Astrocyte (in vitro differentiated cells and primary cell): ENCODE measurements at places on chromosomes 6 and 20. TPM values are rescaled to one million over a fixed set of nuclear protein-coding genes. Genes with fewer than 3 reads are reported as not detected.

The VSX1 gene
- not detected in 2 replicates for total RNA-seq

The AARS2 gene
- total RNA-seq: 10.9 and 12.3 TPM in 2 replicates

The LGSN gene
- total RNA-seq: 0.25 and 0.36 TPM in 2 replicates

The CBFA2T2 gene
- total RNA-seq: 12.2 and 14.6 TPM in 2 replicates

DNA sequence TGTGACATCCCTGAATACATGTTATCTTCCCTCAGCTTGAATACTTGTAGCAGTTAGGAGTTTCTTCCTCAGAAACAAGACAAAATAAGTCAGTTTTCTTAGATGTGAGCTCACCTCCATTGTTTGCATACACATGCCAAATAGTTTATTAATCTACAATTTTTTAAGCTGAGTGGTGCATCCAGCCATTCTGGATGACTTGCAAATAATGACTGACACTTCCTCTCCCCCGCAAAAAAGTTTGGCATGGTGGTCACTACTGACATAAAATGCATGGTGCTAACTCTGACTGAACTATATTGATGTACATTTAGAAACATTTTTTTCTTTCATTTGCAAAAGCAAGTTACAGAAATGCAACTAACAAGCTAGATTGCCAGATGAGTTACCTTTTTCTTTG lies 55.5 kb downstream of the CYB5R4 start:
- DNase-seq: peak; percentile 30

- DNase-seq: no peak
Measured at GRCh38 chr6:149354009-149354408, 36.5 kb downstream of the TAB2 start.

GRCh38 chr20:45325371-45325770 lies 17.3 kb upstream of the MATN4 start:
- no peak for DNase-seq

- DNase-seq: no peak
Measured at GRCh38 chr20:9581509-9581908, 67.1 kb downstream of the LAMP5 start.

DNA sequence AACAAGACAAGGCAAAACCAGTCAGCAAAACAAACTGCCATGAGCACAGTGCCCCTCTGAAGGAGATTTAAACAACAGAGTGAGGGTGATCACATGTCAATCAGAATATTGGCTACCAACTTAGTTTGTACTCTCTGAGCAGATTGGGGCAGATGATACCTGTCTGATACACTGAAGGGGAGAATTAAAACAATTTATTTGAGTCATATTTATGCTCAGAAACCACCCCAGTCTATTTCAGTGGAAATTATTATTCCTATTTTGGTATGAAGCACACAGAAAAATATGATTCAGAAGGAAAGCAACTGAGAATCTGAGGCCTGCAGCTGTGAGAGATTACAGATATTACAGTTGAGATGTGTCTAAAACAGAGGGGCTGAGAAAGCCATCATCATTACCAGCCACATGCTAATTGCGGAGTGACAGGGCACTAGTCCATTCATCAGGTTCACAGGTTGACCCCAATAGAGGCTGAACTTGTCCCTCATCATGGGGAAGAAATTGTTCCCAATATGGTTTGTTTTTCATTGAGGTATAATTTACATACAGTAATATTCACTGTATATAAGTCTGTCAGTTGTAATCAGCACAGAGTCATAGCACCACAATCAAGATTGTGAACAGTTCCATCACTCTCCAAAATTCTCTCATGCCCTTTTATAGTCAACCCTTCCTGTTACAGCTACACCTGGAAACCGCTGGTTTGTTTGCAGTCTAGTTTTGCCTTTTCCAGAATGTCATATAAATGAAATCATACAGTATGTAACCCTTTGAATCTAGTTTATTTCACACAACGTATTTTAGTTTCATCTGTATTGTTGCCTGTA lies 134.5 kb downstream of the AKAP7 start:
- DNase-seq: no peak

GRCh38 chr20:50227506-50227905 lies 36.9 kb downstream of the CEBPB start:
- no peak for DNase-seq

GRCh38 chr6:1242446-1242845 lies 69.5 kb upstream of the FOXQ1 start:
- DNase-seq: no peak

- DNase-seq: no peak
Measured at GRCh38 chr20:12395353-12395752, 477.7 kb downstream of the BTBD3 start.
